ENCODE measurements at places on chromosomes 3 and 15.

GRCh38 chr3:39401983-39402382 is 4.5 kb upstream of the RPSA start:
- peak; percentile 55 for DNase-seq

- no peak for DNase-seq
Observed at GRCh38 chr3:154657218-154657617, 227.2 kb upstream of the GPR149 start.

DNA sequence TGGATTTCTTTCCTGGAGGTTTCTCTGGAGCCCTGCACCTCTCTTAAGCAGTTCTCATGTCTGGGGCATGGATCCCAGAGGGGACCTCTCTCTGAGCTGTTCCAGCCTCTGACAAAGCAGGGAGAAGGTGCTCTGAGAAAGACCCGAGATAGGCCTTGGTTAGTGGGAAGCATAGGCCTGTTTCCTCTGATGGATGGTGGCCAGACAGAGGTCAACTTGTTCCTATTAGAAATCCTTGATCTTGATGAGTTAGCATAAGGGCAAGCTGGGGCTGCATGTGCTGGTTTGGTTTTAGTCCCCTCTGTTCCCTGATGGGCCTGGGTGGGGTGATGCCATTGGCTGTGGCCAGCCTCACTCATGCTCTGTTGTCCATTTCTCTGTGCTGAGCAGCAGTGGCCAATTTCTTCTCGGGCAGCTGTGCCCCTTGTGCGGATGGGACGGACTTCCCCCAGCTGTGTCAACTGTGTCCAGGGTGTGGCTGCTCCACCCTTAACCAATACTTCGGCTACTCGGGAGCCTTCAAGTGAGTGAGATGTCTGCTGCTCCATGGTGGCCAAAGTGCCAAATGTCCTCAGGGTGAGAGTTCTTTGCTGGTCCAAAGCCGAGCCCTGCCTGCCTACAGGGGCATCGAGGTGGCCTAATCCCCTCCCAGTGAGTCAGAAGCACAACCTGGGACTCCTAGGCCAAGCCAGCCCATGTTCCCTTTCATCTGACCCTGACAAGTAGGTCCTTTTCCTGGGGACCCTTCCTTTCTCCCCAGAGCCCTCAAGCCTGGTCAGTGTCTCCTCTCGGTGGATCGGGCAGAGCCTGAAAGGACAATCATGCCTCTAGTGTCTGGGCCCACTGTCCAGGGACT is 9.0 kb downstream of the TF start:
- DNase-seq, result no peak

GRCh38 chr15:68421798-68422402 is 10.1 kb downstream of the ITGA11 start:
- DNase-seq, result no peak

- DNase-seq, result no peak
Observed at GRCh38 chr3:71451060-71451459, 132.5 kb downstream of the FOXP1 start.

DNA sequence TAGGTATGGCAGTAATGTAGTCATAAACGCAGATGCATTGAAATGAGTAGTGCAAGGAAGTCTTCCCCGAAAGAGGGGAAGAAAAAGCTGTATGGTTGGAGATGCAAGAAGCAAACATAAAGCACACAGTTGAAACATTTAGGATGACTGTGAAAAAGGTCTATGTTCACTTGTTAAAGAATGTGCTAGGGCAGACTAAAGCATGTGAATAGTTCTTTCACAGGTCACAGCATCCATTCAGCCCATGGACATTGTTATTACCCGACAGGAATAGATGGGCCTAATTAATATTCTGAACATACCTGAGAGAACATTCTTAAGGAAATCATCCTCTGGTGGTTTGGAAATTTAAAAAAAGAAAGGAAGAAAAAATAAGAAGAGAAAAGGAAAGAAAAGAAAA is 595.2 kb downstream of the ZIC1 start:
- no peak for DNase-seq

- no peak for DNase-seq
Observed at GRCh38 chr15:82851981-82852511, 42.6 kb downstream of the WHAMM start.

- no peak for DNase-seq
Observed at GRCh38 chr3:16551342-16551976, 38.0 kb upstream of the RFTN1 start.

DNA sequence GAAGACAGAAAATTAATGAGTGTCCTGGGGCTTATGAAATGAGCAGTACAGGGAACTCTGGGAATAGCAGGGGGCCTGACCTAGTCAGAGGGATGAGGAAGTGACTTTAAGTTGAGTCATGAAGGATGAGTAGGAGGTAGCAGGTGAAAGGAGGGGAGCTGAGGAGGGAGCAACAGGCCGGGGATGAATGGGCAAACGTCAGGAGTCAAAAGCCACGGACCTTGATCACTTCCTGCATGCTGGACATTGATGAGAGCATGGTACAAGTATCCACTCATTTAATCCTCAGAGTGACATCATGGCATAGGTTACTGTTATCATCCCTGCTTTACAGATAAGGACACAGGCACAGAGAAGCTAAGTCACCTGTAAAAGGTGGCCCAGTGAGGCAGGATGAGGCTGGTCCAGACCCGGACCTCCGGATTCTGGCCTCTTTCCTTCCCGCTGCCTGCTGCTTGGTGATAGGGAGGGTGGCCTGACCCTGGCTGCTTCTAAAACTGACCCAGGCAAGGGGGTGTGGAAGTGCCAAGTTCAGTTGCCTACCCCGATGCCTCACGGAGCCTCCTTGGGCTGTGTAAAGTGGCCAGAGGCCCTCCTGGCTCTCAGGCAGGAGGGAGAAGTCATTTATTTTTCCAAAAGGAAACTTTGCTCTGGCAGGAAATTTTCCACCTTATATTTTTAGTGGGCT is 7.6 kb downstream of the CORO2B start:
- no peak for DNase-seq

DNA sequence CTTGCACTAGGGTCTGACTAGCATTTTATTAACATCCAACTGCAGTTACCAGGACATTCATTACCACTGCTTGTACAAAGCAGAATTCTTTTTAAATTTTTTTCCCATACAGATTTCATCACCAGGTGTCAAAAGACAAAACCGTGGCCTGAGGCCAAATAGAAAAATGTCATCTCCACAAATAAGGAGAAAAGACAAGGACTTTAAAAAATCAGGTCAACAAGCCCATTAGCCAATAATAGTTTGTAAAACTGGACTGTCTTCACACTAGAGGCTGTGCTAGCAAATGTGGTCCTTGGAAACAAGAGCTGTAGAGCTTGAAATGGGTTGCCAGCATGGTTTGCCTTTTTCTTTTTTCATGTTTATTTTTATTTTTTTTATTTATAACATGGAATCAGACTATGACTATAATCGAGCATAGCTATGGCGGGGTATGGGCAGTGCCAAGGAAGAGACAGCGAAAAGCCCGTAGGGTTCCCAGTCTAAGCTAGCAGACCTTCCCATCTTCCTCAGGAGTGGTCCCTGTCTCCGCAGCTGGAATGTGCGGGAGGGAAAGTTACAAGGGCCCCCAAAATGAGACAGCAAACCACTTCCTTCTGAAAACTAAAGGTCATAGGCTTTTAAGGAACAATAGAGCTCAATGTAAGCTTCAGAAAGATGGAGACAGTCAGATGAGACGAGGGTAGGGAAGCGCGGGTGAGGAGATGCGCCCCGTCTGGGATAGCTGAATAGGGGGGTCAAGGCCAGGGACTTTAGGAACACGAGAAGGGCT is 1.5 kb downstream of the PTPN9 start:
- DNase-seq, result no peak

DNA sequence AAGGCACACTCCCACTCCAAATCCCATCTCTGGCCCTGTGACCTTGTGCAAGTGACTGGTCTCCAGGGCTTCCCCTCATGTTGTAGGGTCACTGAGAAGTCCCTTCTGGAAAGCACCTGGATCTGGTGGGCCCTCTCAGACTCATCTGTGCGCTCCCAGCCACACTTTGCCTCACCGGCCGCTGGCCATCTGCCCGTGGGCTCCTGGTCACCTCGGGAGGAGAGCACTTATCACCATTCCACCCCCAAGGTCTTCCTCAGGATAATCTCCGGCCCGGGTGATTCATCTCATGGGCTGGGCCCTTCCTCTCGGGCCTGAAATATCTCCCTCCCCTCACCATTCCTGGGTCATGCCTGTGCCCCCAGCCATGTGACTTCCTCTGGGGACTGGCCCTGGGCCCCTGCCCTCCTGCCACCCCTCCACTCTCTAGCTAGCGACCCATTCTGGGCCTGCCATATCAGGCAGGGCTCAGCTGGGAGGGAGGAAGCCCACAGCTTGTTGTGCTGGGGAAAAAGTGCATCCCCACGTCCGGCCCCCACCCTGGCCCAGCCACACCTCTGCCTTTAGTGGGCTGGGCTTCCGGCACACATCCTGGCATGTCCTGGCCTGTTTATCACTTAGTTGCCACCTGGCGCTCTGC is 10.6 kb upstream of the WNT7A start:
- DNase-seq, result no peak

- DNase-seq, result no peak
Observed at GRCh38 chr3:16200411-16200810, 25.9 kb downstream of the GALNT15 start.

GRCh38 chr15:86267892-86268291 is 188.2 kb downstream of the AGBL1 start:
- no peak for DNase-seq

GRCh38 chr3:71360180-71360579 is 223.3 kb downstream of the FOXP1 start:
- DNase-seq, result no peak

- DNase-seq, result no peak
Observed at GRCh38 chr3:174132421-174133042, 726.6 kb upstream of the NAALADL2 start.

GRCh38 chr15:93179700-93180102 is 90.7 kb upstream of the RGMA start:
- DNase-seq, result no peak

- DNase-seq, result no peak
Observed at GRCh38 chr3:169195672-169196071, 467.8 kb downstream of the MECOM start.

- peak; percentile 52 for DNase-seq
Observed at GRCh38 chr3:71582036-71582611, 1.4 kb downstream of the FOXP1 start.

- DNase-seq, result no peak
Observed at GRCh38 chr3:147377412-147378367, 28.7 kb downstream of the ZIC4 start.

- peak; percentile 29 for DNase-seq
Observed at GRCh38 chr3:9951962-9952805, at the start of gene PRRT3. TSS of gene PRRT3 (minus strand) at chr3:9952408. CDS start at chr3:9950115, 2,293 bp downstream.

DNA sequence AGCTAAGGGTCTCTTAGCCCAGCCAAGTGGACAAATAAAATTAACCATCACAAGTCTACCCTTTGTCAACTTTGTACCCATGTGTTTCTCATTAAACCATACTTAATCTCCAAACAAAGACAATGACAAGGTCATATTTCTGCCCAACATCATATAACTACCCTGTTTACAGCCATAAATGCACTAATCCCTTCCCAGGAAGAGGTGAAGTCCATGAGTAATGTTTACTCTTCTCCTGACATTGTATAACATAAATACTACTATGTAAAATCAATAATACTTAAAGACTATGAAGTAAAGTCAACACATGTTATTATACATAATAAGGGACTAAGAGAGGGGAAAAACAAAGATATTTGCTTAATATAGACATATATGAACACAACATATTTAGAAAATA is 38.5 kb upstream of the FAN1 start:
- DNase-seq, result no peak

DNA sequence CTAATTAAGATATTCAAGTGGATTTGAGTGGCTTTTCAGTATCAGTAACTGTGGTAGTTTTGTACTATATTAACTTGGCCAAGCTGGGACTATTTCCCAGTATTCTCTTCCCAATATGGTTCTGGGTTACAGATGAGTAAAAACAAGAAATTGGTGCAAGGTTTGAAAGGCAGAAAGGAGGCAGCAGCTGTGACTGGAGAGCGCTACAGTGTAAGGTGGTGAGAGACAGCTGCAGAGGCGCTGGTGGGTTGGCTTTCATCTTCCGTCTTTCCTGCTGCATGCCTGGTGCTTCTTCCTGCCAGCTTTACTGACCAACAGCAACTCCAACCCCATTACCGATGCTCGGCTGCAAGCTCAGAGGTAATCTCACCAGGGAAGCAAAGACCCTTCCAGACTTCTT is 9.8 kb downstream of the DPH3 start:
- no peak for DNase-seq

DNA sequence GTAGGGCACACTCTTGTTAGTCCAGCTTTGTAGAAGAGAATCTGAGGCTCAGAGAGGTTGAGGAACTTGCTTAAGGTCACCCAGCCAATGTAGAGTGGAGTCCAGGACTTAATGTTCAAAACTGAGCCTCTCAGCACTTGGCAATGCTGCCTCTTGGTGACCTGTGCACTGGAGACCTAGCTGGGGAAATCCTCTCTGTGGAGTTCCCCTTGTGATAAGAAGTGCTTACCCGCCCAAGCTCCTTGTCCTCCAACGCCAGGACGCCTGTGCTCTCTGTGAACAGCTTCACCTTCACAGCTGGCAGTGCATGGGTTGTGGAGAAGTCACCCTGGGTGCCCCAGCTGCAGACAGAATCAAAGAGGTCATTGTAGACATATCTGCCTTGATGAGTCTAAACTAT is 219.1 kb upstream of the FEZF2 start:
- no peak for DNase-seq

GRCh38 chr3:106719583-106719982 is 657.7 kb upstream of the CCDC54 start:
- DNase-seq, result no peak

- peak; percentile 24 for DNase-seq
Observed at GRCh38 chr3:52236424-52236886, 2.5 kb downstream of the TWF2 start.

DNA sequence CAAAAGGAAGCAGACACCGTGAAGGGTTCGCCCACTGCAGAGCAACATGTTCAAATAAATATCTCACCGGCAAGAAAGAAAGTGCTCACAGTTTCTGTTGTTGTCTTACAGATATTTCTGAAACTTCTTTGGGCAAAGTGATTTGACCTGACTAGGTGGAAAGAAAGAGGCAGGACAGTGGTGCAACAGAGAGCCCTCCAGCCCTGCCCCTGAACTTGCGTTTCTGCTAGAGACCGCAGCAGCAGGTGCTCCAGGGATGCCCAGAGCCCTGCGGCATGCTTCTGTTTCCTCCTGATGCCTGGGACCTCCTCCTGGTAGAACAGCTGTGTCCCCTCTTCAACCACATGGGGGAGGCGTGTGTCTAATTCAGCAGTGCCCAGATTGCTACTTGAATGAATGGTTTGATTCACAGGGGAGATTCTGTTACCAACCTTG is 123.4 kb downstream of the ATP10A start:
- no peak for DNase-seq

GRCh38 chr15:94476686-94477085 is 245.3 kb downstream of the MCTP2 start:
- no peak for DNase-seq

DNA sequence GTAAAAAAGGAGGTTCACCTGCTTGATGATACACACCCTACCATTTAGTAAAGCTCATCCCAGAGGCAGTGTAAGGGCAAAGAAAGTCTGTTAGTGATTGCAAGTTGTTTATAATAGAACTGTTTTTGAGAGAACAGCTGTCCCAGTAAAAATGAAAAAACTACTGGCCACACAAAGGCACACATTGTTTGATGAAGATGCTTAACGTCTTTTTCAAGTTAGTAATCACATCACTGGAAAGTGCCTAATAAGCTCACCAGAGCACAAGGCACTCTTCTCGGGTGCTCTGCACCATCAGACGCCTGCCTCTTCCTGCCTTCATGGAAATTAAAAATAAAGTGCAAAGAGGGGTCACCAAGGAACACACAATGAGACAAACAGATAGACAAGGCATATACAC is 186.9 kb downstream of the PDZRN3 start:
- no peak for DNase-seq

Data from adrenal gland (tissue), 19 donors.